ENCODE measurements at places on chromosomes 7 and 10.
A peak's percentile ranks its signal among the peaks of the same experiment; 100 is the strongest.

DNA sequence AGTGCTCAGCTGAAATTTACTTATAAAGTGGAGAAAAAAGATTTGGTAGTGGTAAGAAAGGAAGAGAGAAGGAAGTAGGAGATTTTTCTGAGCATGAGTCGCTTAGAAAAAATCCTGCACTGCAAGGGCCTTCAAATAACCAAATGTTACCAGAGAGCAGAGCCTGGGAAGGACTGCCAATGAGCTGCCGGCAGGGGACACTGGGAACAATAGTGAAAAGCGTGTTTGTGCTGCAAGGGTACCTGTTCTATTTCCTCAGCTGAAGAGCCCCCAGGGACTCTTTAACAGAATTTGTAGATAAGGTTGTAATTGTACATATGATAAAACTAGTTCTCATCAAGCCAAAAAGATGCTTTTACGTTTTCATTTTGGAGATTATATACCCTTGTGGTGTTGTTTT, 696.3 kb upstream of the C7orf33 start:
- no peak for DNase-seq

DNA sequence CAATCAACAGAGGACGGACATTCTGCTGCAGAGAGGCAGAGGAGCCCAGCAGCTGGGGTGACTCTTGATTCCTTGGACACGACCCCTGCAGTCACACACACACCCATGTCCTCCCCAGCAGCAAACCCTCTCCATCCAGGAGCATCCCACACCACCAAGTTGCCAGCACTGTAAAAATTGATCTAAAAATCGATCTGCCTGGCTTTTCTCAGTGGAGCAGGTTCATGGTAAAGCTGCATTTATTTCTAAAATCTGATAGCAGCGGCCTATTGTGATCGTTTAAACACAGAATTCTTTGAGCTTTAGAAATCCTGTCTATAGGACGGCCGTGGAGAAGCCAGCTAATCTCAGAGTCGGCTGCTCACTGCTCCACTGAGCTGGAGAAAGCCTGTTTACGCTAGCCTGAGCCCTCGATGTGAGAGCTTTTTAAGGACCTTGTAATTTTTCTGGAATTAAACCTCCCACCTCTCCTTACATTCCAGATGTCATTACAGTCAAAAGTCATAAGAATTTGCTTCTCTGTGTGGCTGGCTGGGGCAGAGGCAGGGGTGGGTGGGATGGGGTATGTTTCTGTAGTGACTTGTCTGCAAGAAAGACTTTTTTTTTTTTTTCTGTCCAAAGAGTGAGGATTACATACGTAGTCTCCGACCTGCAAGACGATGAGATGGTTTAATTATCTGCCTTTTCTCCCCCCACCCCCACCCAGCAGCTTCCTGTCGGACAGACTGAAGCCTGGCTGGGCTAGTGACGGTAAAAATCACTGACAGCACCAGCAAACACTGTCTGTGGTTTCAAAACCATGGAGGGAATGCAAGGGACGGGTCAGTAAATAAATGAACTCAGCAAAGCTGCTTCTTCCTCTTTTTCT, 31.6 kb downstream of the TRIM8 start:
- DNase-seq, result peak; percentile 70

DNA sequence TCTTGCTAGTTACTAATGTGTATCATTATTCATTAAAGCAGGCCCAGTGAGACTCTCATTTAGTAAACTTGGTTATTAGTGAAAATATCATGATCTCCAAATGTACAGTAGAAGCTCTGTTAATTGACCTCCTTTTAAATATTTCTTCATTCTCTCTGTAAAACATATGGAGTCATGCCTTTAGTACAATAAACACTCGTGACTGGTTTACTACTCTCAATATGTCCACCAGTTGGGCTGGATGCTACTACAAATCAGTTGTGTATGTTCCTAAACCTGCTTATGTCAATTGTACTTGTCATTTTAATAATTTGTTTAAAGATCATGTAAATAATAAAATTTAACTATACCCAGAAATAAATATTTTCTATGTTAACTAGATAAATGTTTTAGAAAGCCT, 68.6 kb upstream of the COMTD1 start:
- no peak for DNase-seq

GRCh38 chr7:47967708-47968107, 11.7 kb downstream of the HUS1 start:
- DNase-seq, result no peak

GRCh38 chr7:2037808-2038522, 194.8 kb downstream of the MAD1L1 start:
- DNase-seq, result no peak

GRCh38 chr10:69216577-69217118, 3.5 kb upstream of the HKDC1 start:
- no peak for DNase-seq

DNA sequence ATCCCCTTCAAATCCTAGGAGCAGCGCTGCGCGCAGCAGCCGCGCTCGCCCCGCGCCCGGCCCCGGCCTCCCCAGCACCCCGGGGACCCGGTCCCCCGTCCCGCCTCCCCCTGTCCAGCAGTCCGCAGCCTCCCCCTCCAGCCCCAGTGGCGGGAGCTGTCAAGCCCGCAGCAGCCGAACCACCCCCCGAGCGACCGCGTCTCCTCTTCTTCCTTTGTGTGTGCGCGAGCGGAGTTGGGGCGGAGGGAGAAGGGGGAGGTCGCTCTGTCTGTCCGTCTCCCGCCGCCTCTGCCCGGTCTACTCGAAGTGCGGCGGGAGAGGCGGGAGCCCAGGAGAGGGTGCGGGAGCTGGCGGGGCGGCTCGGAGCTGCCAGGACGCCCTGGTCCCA, 375 bp upstream of the CHN2 start:
- no peak for DNase-seq

- no peak for DNase-seq
Observed at GRCh38 chr7:38880035-38880434, 29.0 kb downstream of the VPS41 start.

DNA sequence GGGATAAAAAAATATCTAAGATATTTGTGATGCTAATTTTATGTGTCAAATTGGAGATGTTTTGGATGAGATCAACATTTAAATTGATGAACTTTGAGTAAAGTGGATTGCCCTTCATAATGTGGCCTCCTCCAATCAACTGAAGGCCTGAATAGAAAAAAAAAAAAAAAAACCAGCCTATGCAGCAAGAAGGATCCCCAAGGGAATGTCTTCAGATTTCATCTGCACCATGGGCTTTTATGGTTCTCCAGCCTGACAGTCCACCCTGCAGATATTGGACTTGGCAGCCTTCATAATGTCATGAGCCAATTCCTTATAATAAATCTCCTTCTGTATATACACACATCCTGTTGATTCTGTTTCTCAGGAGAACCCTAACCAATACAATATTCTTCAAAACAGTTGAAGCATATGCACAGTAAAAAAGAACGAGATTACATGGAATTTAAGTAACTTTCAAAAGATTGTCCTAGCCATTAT, 316.9 kb upstream of the PLXDC2 start:
- DNase-seq, result no peak

- DNase-seq, result no peak
Observed at GRCh38 chr7:132381742-132382472, 194.4 kb downstream of the PLXNA4 start.

DNA sequence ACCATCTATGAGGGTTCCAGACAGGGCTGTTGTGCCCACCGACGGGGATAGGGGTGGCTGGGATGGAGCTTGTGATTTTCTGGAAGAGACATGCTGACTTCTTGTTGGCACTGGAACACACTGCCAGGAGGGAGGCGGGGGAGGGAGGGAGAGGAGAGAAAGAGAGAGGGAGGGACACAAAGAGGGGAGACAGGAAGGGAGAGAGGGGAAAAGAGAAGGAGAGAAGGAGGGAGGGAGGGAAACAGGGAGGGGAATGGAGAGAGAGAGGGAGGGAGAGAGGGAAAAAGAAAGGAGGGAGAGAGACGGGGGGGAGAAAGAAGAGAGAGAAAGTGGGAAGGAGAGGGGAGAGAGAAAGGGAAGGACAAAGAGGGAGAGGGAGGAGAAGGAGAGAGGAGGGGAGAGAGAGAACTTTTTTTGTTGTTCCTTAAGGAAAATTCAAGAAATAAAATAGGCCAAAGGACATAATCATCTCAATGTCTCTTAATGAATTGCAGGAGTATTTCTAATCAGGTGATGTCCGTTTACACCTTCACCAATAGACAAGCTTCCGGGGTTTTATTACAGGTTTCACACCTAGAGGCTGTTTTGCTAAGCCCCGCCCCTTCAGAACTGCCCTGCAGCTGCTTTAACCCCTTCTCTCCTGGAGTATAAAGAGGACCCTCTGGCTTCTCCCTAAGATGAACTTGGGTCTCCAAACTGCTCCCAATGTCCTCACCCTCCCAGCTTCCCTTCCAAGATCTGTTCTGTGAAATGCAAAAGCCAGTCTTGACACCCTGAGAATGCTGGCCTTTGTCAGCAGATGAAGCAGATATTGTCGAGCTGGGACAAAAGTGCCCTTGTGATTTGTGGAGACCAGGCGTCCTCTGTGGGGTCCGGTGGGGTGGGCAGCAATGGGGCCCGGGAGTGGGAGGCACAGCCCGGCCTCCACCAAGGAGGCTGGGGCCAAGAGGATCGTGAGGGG, 82.0 kb upstream of the GTF2IRD1 start:
- DNase-seq, result no peak

GRCh38 chr10:118253397-118253796, 88.7 kb downstream of the FAM204A start:
- no peak for DNase-seq

GRCh38 chr7:126210707-126211106, 1042.0 kb downstream of the GRM8 start:
- no peak for DNase-seq

DNA sequence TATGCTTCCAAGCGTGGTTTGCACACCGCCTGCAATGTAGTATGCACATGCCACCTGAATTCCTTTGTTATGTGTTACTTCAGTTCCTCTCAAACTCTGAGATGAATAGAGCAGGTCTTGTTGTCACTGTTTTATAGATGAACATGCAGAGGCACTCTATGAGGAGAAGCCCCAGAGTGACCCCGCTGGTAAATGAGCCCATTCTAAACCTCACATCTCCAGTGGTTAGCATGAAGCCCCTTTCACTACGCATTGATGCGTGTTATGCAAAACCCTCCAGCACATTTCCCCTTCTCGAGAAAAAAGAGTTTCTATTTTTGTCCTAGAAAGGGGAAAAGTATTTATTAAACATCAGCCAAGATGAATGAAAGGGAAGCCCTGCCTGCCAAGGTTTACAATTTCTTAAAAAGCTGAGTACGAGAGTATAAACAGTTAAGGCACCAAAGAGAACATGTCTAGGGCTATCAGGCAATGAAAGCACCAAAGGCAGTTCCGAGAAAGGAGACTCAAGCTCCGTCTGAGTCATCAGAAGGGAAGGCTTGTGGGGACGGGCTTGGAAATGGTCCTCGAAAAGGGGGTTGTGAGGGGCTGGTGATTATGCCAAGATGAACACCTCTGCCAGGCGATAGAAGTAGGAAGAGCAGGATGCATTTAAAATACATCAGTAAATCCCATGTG, 58.7 kb upstream of the PFKP start:
- no peak for DNase-seq

DNA sequence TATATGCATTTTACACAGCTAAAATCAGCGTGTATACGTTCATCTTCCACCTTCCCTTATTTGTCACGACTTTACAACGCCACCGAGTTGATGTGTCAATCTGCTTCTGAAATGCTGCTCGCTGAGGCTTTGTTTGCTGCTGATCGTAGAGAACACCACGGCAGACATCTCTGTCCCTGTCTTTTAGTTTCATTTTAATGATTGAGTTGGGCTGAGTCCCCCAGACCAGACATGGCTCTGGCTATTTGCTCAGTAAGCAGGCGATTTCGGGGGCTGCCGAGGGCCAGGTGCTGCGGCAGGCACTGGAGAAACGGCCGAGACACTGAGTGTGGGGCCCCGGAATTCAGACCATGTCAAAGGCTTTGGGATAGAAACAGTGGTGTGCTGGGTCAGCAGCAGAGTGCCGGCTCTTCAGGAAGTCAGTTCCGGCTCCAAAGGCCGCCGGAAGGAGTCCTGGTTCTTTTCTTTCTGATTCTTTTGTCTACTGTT, 5.0 kb downstream of the LRRC27 start:
- no peak for DNase-seq

- no peak for DNase-seq
Observed at GRCh38 chr7:113131367-113131766, 13.0 kb upstream of the SMIM30 start.

DNA sequence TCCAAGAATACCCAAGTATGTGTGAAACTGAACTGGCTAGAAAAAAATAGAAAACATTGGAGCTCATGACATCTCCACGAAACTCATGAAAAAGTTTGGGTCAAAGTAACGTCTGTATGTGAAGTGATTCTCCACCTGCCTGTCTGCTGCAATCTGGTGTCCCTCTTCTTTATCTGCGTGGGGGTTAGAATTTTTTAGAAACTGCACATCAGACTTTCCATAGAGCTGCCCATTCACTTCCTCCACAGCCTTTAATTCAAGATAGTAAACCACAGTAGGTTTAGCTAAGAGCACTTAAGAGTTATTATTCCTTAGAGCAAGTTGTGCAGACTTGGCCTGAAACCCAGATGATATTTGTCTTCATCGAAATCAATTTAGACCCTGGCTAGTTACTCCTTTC, 55.3 kb downstream of the SCIN start:
- DNase-seq, result no peak

- DNase-seq, result no peak
Observed at GRCh38 chr10:74022926-74023629, 25.2 kb downstream of the VCL start.

DNA sequence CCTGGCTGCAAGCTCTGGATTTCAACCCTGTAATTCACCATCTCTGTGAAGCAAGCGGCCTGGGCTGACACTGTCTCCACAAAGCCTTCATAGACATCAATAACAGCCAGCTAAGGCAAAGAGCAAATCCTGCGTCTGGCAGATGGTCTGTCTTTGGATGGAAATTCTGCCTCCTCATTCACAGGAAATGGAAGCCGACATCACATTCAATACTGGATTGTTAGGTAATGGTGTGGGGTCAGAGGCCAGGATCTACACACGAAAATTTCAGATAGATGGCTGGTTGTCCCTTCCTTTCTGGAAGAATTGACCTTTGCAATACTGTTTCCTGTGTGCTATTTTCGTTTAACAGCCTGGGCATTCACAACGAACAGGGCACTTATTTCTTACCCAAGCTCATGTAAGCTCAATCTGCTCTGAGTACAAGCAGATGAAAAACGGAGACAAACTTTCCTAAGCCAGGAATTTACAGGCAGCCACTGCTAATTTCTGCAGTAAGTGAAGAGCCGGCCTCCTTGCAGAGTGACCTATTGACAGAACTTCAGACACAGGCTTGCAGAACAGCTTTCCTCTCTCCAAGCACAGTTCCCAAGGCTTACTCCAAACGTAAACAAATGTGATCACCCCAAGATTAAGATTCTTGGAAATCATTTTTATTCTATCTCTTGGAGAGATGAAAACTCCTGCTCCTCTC, 3.1 kb upstream of the ADAM12 start:
- no peak for DNase-seq

All from urothelium cell line (cell line).